ENCODE measurements at places on chromosomes 7 and 10.

DNA sequence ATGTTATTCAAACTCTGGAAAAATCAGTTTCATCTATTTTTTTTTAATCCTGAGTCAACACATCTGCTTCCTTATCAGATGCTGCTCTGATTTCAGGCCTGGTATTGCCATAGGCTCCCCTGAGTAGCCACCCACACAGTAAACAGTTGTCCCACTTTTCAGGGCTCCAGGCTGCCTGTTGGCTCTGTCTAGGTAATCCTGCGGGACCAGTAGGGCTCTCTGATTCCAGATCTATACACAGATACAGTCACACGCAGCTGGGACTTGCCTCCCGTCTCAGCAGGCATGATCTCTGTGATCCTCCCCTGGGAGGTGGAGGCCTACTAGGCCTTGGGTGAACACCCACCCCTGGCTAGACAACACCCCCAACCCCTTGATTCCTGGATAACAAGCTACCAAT is 206.1 kb downstream of the CREB5 start:
- DNase-seq: no peak

DNA sequence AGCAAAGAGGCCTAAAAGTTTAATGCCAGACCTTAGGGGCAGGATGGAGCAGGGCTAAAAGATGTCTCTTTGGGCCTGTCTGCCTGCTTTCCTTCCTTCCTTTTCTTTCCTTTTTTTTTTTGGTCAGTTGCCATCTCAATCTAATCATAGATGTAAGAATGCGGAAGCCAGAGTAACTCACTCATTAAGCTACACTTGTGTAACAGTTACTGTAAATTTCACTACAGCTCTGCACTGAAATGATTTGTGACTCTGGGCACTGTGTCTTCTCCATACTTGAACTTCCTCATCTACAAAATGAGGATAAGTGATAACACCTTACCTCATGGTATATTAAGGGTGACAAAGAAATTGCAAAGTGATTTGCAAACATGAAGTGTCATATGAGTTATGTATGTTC is 75.5 kb upstream of the AGK start:
- DNase-seq: no peak

DNA sequence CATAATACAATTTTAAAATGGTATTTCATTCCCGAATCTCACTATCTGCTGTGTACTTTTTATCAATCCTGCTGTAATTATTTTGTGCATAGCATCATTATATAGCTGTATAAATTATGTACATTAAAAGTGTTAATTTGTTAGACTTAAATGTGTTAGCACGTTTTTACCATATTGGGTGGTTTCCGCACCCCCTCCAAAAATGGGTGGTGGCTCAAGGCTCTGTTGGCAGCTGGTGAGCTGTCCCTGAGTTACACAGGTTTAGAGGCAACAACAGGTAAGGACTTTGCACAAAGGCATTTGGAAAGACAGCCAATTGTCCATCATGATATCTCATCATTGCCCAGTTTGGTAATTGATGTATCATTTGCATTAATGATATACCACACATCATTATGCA is 18.6 kb upstream of the LMTK2 start:
- DNase-seq: no peak

GRCh38 chr7:69780379-69780778 is 182.1 kb downstream of the AUTS2 start:
- no peak for DNase-seq

DNA sequence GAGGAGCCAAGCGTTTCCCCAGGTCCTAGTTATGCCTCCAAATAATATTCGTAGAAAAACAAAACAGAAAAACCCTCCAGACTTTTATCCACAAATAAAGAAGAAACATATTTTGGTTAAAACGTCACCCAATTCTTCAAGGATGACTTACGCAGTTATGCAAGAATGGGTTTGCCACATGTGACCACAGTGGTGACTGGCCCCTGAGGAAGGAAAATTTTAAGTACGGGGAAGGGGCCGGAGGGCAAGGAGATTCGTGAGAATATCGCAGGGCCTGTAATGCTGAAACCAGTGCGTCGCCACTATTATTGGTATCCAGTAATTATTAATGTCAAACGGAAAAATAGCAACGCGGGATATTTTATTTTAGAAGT is 537 bp upstream of the MRPS24 start:
- peak; percentile 69 for DNase-seq

DNA sequence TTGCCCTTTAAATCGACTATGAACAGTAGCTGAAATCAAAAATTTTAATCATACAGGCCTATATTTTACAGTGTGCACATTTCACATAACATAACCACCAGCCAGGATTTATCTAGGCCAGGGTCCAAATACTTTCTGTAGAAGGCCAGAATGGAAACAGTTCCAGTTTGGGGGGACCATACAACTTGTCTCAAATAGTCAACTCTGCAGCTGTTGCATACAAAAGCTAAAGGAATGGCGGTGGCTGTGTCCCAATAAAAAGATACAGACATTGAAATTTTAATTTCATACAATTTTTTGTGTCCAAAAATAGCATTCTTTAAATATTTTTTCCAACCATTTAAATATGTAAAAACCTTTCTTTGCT is 742 bp upstream of the TYSND1 start:
- DNase-seq: no peak

GRCh38 chr7:87404674-87405073 is 59.2 kb downstream of the CROT start:
- no peak for DNase-seq

DNA sequence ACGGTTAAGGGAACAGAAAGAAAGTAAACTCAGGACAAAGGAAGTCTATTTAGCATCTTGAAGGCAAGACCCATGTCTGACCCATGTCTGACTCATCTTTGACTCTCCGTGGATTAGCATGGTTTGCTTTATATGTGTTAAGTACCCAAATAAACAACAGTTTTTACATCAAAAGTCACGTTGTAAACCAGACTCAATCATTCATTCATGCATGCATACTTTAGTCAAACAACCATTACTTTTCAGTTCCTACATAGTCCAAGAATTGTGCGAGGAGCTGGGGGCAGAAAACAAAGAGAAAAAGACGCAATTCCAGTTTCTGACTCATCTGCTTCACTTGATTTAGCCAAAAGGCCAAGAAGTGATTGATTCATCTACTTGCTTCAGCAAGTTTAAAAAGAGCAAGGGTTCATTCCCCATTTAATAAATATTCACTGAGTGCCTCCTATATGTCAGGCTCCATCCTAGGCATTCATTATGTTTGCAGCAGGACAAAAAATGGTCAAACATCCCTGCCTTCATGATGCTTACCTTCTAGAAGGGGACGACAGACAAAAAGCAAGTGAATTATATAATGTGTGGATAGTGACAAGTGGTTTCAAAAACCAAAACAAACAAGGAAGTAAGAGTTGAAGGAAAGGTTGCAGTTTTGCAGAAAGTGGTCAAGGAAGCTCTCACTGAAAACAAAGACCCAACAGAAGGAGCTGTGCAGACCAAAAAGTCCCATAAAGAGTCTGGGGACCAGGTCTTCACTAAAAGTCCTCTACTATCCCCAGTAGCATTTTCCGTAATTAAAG is 116.2 kb downstream of the FAM107B start:
- DNase-seq: no peak

DNA sequence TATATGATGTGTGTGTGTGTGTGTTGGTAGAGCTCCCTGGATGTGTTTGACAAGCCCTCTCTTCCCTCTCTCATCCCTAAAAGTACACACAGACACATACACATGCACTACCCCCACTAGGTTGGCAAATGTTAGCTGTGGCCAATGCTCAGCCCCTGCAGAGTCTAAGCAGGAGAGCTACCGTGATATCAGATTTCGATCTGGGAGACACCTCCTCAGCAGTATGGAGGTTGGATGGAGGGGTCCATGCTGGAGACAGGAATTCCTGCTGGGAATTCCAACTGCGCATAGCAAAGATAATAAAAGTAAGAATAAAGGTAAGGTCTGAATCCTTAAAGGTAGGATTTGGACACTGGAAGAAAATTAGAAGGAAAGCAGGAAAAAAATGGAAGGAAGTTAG is 85.7 kb downstream of the C10orf90 start:
- DNase-seq: no peak

DNA sequence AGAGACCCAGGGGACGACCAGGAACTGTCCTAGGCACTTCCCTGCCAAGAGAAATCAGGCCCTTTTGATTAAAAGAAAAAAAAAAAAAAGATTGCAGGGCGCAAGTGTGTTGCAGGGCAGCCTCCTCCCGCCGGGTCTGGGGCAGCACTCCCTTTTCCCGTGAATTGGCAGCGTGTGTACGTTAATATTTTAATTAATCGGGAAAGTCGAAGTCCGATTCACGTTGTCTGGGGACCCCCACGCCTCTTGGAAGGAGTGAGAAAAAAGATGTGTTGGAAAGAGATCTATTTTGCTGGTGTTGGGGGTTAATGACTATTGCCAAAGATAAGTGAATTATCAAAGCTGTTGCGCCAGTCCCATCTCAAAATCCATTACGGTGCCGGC is 1.3 kb upstream of the EBF3 start:
- no peak for DNase-seq

DNA sequence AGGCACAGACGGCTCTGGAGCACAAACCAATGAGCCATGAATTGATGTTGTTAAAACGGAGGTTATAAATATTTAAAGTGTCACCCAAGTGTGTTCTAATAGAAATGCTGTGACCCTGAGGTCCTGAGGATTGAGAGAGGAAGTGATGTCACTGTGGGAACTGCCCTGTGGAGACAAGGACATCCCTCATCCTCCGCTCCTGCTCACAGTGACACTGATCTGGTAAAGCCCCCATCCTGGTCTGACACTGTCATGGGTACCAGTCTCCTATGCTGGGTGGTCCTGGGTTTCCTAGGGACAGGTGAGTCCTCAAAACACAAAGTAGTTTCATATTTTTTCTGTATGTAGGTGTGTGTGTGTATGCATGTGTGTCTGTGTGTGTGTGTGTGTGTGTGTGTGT is 237.9 kb upstream of the PRSS1 start:
- DNase-seq: no peak

- no peak for DNase-seq
These were observed 115.4 kb downstream of the TMEM26 start for GRCh38 chr10:61337741-61338140.

Measured in AML-193 (cell line).